ENCODE measurements at places on chromosomes 12 and 14.

DNA sequence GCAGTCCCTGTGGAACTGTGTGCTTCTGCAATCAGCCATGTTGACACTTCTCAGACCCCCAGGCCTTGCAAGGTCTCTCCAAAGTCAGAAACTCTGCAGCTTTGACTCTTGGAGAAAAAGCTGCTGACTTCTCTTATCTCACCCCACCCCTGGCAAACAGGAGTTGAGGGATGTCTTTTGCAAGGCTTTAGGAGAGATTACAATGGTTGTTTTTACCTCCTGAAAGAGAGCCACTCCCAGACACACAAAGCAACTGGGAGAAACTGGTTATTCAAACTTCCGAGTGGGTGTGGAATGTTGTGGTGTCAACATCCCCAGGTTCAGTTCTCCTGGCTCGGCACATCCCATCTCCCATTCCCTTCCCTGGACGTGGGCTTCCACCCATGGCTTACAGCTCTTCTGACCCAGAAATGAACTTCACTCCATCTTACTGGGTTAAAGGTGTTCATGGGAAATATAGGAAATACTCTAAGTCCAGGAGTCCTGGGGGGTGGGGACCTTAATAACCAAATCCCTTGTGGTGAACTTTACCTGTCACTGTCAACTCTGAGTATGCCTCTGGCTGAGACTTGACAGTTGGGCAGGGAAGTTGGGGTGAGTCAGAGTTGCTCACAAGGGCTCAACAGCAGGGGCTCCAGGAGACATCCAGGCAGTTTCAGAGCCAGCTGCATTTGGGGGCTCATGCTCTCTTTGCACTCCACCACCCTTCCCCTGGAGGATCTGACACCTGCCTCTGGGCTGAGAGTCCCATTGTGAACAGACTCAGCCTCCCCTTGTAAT lies 41.9 kb downstream of the CCDC177 start:
- DNase-seq: no peak

- no peak for DNase-seq
Measured at GRCh38 chr12:57112492-57113294, 1.5 kb upstream of the STAT6 start.

- DNase-seq: no peak
Measured at GRCh38 chr14:39005044-39005880, 97.8 kb downstream of the SEC23A start.

GRCh38 chr12:27290501-27291168 lies 42.0 kb upstream of the BMAL2 start:
- no peak for DNase-seq

DNA sequence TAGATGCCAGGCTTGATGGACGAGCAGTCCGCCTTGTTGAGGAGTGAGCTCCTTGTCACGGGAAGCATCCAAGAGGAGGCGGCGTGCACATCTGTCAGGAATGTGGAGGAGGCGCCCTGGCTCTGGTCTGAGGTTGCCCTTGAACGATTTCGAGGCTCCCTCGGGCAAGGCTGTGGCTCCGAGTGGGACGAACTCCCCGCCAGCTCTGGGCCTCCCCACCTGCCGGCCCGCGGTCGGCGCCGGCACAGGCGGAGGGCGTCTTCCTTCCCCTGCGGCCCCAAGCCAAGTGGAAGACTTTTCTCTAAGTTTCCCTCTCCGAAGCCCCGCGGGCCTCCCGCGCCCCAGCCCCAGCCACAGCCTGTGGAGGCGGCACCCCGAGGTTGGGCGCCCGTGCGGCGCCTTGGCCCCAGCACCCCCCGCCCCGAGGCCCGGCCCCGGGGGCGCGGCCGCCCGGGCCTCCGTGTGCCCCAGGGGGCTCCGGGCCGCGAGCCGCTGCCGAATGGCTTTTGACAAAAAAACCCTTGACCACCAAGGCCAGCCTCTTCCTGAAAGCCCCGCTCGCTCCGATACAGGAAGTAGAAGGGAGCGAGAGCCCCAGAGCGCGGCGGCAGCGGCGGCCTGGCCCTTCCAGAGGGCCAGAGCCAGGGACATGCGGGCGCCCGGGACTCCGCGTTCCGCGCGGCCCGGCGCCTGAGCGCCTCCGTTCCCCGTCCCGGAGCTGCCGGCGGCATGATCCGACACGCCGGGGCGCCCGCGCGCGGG lies at the start of gene RIN3:
RIN3 (plus strand) TSS at position 578 of the 762 bp plus-strand sequence; CDS start at position 730, 152 bp downstream.
- DNase-seq: peak; percentile 58

- peak; percentile 26 for DNase-seq
Measured at GRCh38 chr12:92602476-92602875, 100.3 kb upstream of the PLEKHG7 start.

- no peak for DNase-seq
Measured at GRCh38 chr14:72573725-72574417, 320.0 kb downstream of the DPF3 start.

- DNase-seq: no peak
Measured at GRCh38 chr12:592024-592505, 71.2 kb downstream of the NINJ2 start.

DNA sequence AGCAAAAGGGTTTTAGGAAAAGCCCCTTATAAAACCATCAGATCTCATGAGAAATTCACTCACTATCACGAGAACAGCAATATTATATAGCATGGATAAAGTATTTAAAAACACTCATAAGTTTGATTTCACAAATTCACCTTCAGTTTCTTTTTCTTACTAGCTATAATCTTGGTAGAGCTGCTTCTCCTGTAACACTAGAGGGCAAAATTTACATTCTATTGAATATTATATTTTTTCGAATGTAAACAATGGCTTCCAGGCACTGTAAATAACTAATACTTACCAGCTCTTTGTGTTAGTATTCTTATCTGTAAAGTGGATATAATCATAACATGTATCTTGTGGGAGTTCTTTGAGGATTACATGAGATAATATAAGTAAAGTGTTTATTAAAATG lies 259.6 kb downstream of the CCER1 start:
- DNase-seq: no peak

GRCh38 chr14:104096751-104097700 lies 11.5 kb downstream of the ASPG start:
- DNase-seq: no peak

GRCh38 chr12:46304070-46304469 lies 35.2 kb upstream of the SLC38A1 start:
- no peak for DNase-seq

DNA sequence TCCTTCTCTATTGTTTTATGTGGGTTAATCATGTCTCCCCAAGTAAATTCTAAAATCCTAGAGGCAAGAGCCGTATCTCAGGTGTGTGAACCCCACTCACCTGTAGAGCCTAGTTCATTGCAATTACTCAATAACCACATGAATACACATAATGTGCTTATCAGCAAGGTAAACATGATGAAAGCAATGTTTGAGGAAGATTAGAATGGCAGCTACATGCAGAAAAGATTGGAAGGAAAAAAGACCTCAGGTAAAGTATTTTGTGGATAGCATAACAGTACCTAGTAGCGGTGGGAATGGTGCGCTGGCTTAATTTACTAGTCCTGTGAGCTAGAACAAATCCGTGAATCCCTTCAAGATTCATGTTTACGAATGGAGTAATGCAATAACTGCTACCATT lies 5.3 kb upstream of the KRAS start:
- no peak for DNase-seq

GRCh38 chr14:94752591-94753436 lies 17.1 kb downstream of the GSC start:
- DNase-seq: no peak

- DNase-seq: no peak
Measured at GRCh38 chr14:81889529-81889928, 355.9 kb upstream of the SEL1L start.

DNA sequence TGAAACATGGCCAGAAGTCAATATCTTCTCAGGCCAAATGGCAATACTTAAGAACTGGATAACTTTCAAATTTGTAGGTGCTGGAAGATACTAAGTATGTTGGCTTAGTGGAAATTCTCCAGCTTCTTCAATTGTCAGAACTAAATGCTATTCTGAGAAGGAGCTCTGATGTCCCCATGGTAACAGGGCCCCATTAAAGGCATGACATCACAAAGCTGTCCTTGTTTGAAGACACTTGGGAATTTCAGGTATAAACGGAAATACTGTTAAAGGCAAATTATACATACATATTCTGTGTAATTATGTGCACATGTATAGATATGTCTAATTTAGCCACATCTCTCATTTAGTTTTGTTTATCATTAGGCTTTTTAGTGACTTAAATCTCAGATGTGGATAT lies 210.0 kb upstream of the SEL1L start:
- no peak for DNase-seq

DNA sequence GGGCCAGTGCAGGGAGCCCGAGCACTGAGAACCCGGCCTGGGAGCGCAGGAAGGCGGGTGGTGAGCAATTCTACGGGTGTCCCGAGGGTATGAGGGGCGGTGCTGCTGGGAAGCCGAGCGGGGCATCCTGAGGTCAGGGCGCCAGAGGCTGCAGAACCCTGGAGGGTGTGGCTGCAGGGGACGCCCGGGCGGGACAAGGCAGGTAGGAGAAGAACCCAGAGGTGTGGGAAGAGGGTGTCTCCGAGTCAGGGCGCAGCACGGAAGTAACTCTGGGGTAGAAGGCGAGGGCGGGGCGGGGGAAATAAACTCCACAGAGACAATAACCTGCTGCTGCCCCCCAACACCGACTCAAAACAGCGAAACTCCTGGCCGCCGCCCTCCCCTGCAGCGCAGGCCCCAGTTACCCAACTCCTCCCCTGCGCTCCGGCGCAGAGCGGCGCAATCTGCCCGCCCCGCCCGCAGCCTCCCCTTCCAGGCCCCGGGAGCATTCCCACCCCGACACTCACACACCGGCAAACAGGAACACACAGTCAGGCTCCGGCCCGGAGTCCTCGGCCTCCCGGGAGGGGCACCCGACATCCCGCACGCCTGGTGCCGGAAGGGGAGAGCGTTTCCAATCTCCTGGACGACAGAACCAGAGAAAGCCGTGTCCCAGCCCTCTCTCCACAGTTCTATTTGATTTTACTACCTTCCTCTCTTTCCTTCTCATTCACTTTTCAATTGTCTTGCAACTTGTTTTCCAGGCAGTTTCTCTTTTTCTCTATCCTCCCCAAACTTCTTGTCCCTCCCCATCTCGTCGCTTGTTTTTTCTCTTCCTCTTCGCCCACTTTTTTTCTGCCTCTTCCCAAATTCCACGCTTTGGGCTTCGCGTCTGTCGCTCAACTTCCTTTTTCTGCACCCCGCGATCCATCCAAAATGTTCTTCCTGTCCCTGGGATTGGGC lies 2.4 kb downstream of the HRK start:
- DNase-seq: no peak

DNA sequence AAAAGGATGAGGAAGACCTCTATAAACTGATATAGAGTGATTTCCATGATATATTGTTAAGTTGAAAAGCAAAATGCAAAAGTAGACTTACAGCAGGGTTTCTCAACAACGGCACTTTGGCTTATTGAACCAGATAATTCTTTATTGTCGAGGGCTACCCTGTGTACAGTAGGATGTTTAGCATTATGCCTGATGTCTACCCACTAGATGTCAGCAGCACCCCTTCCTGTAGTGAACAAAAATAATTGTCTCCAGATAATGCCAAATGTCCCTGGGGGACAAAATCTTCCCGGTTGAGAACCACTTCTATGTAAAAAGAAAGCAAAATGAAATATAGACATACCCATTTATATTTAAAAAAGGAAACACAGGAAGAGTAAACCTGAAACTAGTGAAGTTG lies 32.4 kb downstream of the ABCD2 start:
- DNase-seq: no peak

- DNase-seq: no peak
Measured at GRCh38 chr12:75487308-75487707, 6.8 kb downstream of the GLIPR1 start.

DNA sequence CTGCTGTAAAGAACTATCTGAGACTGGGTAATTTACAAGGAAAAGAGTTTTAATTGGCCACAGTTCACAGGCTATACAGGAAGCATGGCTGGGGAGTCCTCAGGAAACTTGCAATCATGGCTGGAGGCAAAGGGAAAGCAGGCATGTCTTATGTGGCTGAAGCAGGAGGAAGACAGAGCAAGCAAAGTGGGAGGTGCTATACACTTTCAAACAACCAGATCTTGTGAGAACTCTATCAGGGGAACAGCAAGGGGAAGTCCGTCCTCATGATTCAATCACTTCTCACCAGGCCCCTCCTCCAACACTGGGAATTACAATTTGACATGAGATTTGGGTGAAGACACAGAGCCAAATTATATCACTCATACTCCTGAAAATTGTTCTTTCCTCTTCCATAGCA lies 109.5 kb upstream of the PKP2 start:
- DNase-seq: no peak

- DNase-seq: no peak
Measured at GRCh38 chr12:40692765-40693206, 547 bp downstream of the CNTN1 start.

- DNase-seq: no peak
Measured at GRCh38 chr12:102005256-102005655, 56.5 kb downstream of the WASHC3 start.

DNA sequence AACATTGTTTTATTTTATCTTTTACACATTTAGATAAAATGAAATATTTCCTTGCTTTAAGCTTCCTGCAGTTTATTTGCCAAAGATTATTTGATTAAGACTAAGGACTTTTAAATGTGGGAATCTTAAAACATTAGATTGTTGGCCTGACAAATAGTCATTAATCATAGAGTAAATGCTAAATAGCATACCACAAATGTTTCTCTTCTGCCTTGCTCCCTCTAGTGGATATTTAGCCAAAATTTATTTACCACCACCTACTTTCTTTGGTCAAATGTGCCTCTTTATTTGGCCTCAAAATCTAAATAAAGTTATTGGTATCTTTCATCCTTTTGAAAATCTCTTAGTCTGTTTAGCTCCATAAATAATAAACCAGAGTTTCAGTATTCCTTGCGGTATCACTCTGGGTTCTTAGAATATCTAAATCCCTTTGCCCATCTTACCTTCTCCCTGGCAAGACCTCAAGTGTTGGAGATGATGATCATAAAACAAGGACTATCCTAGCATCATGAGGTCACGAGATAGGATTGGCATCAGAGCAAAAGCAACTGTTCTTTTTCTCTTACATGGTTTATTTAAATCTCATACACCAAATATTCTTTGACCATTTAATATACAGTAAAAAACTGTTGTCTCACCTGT lies 150.6 kb upstream of the AEBP2 start:
- peak; percentile 52 for DNase-seq

GRCh38 chr12:39116861-39117260 lies 211.5 kb upstream of the CPNE8 start:
- no peak for DNase-seq

- no peak for DNase-seq
Measured at GRCh38 chr12:117844114-117844830, 124.5 kb downstream of the KSR2 start.

GRCh38 chr14:64824471-64824870 lies 55.2 kb downstream of the SPTB start:
- DNase-seq: no peak
